ENCODE measurements at places on chromosomes 1 and 21.

GRCh38 chr1:26717017-26717491 is 21.2 kb downstream of the ARID1A start:
- no peak for DNase-seq

DNA sequence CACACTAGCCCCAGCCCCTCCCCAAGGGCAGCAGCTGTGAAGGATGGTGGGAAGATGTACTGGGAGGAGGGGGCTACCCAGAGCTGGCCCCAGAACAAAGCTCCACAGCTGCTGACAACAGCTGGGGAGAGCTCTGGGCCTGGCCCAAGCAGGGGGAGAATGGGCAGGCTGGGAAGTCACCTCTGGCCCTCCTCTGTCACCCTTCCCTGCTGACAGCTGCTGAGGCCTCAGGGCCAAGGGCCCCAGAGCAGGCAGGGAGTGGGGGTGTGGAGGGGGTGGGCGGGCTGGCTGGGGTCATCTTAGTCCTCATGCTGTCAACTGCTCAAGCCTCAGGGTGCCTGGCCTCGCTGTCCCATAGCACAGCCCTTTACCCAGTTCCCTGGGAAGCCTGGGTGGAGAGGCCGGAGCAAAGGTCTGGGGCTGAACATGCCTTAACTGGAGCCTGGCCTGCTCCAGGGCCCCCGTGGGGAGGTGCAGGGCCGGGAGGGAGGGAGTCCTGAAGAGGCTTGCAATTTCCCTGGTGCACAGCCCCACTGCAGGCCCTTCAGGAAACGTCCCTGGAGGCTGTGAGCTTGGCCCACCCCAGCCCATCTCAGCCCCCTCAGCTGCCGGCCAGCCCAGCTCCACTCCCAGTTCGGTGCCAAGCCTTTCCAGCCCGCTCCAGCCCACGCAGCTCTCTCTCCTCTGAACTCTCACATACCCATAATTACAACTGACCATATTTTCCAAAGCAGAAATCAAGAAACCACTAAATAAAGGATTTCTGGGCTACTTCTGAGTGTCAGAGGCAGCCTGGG is 25.7 kb downstream of the HSPG2 start:
- peak; percentile 79 for DNase-seq

DNA sequence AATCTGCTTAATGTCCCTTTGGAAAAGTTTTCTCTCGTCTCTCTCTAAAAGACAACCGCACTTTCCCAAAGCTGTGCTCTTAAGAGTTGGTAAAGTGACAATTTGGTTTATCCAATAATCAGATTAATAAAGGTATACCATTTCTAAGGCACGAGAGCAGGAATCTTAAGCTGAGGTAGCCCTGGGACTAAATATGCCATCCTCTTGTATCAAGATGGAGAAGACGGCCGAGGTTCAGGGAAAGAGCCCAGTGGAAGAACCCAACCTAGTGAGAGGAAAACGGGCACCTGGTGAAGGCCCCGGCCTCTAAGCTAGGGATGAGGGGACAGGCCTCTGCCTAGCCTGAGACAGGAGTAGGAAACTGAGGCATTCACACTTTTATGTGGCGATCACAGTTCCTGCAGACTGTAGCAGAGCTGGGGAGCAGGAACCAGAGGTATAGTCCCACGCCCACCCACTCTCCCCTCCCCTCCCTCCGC is 334 bp upstream of the SARS1 start:
- no peak for DNase-seq

DNA sequence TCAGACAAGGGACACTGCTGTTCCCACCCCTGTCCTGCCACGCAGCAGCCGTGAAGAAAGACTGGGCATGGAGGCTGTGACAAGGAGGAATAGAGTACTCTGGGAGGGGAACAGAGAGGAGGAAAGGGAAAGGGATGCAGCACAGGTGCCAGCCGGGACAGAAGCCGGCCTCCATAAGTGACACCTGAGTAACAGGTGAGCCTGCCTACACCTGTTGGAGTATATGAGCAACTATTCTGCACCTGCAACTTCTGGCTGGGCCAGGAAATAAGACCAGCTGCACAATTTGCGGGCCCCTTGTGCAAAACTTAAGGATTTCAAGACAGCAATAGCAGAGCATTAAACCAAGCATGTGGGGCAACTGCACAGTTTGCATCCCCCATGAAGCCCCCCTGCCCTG is 72.5 kb upstream of the GOLT1A start:
- DNase-seq = no peak

DNA sequence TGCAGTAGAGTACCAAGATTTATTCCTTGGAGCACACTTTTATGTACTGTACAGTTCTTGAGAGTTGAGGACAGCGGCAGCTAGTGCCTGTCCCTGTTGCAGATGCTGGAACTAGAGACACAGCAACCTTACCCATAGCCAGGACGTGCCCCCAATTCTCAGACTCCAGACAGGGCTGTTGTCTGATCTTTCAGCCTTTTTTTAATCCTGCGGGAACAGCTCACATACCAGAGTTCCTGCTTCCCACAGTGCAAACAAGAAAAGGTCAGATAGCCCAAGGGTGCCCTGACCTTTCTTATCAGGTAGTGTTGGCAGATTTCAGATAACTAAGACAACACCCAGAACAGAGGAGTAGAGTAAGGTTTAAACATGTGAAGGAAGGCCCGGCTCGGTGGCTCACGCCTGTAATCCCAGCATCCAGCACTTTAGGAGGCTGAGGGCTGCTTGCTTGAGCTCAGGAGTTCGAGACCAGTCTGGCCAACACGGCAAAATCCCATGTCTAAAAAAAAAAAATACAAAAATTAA is 78.5 kb downstream of the DOP1B start:
- DNase-seq = no peak

- no peak for DNase-seq
Observed at GRCh38 chr1:11851180-11851579, 3.6 kb upstream of the NPPA start.
